NCI-H2171 treated with DMSO at 0.1 percent for 48 hours (cell line): ENCODE measurements at places on chromosomes 16 and 17.

- no peak for DNase-seq
Observed at GRCh38 chr17:6994666-6995256, 1.1 kb upstream of the ALOX12 start.

DNA sequence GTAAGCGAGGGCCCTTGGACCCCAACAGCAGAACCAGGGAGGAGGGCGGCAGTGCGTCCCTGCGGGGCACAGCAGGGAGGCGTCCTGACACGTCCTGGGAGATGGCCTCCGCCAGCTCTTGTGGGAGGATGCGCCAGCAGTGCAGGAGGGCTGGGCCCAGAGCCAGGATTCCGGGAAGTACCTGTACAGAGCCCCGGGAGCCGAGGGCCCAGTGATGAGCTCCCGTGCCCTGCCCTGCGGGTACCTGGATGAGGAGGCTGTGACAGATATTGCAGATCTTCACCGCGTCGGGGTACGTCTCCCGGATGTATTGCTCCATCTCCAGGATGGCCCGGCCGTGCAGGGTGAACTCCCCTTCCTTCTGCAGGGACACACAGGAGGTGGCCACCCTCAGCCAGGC is 23.1 kb downstream of the KDM8 start:
- DNase-seq = peak; percentile 71

DNA sequence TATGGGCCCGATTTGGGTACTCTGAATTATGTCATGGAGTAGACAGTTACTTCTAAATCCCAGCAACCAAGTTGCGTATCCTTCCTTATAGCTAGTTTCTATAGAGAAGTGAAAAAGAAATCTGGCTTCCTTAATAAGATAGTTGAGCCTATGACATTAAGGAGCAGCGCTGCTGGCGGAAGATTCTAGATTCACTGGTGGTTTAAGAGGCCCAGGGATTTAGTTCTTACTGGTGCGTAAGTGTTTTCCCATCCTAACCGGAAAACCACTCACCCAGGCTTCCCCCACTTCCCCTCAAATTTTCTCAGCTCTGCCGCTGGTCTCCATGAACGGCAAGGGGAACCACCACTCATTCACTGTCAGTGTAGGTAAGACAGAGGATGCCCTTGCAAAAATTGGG is 230.4 kb downstream of the CPPED1 start:
- DNase-seq = no peak

- DNase-seq = no peak
Observed at GRCh38 chr16:85619101-85619891, 6.2 kb downstream of the GSE1 start.

DNA sequence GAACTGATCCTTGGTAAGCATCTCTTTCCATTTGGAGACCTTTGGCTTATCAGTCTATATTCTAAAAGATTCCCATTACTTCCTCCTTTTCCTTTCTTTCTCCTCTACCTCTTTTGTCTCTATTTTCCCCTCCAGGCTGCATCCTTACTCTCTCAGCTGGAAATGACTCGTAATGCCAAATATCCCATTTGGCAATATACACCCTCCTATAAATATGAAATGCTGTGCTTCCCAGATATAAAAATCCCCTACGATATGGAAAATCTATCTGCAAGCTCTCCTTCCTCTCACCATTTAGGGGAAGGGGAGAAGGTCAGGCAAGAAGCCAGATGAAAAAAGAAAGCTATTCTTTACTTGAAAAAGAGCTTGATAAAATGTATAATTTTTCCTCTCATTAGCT is 39.9 kb downstream of the XPO6 start:
- no peak for DNase-seq

DNA sequence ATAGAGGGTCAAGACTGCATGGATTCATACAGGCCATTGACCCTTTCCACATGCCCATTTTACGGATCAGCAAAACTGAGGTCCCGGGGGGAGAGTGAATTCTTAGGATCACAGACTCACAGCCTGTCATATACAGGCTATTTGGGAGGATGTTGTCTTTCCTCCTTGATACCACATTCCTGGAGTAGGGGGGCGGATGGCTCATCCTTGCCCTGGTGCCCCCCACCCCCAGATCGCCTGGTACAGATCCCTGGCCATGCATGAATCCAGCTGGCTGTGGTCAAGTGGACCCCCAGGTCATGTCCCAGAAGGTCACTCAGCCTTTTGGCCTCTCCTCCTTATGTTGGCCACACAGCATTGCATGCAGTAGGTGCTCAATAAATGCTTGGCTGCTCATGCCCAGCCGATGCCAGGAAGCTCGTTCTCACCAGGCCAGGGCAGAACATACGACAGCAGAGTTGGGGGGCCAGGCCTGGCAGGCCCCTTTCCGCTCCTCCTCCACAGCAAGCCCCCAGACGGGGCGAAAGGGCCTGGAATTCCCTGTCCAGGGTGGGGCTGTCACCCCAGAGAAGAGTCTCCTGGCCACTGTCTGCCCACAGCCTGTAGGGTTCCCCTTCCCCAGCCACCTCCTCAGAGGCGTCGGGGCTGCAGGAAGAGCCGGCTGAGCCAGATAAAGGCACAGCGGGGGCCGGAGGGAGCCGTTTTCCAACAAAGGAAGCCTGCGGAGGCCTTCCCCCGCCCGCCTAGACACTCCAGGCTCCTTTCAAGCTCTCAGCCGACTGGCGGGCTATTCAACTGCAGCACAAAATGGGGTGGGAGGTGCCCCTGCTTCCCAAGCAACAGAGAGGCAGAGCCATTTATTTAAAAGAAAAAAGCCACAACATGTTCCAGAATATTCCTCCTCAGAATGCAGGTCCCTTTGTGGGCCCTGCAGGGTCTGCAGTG is 215.7 kb upstream of the CIBAR2 start:
- peak; percentile 78 for DNase-seq

DNA sequence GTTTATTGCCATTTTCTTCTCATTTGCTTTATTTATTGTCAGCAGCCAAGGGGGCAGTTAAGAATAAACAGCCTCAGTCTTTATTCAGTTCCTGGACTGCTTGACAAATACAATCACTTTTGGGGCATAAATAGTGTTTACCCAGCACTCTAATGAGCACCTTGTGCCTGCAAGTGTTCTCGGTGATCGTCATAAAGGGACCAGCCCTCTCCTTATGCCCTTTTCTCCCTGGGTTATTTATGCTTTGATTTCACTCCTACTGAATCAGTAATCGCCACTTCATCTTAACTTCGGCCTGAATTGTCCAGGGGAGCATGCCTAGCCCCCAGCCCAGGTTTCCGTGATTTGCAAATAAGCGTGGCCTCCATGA is 55.7 kb upstream of the CACNG5 start:
- DNase-seq = no peak

GRCh38 chr17:75456039-75456416 is 407 bp upstream of the TMEM94 start:
- no peak for DNase-seq

DNA sequence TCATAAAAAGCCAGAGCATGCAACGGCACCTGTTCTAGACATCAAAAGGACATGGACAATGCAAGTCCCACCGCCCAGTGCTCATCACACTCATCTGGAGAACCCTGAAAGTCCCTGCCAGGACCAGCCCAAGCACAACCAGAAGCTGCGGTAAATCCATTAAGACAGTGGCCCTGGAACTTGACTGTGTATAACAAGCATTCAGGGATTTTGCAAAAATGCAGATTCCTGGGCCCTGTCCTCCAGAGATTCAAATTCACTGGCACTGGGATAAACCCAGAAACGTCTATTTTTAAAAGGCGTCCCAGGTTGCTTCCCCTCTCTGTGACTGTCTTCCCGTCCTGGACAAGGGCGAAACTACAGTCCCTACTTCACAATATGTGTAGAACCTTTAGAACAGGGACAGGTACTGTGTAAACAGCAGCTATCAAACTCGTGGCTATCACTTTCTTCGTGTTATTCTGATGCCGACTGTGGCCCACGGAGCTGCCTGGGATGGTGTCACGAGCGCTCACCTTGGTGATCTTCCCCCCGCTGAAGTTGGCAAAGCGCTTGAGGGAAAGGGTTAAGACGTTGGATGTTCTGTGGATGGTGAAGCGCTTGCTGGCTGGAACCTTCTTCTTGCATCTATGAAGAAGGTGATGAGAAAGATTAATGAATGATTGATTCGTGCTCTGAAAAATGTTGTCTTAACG is 22.3 kb downstream of the USP36 start:
- DNase-seq = no peak
